RCC 7860 (cell line): ENCODE measurements at places on chromosomes 3 and 15.

DNA sequence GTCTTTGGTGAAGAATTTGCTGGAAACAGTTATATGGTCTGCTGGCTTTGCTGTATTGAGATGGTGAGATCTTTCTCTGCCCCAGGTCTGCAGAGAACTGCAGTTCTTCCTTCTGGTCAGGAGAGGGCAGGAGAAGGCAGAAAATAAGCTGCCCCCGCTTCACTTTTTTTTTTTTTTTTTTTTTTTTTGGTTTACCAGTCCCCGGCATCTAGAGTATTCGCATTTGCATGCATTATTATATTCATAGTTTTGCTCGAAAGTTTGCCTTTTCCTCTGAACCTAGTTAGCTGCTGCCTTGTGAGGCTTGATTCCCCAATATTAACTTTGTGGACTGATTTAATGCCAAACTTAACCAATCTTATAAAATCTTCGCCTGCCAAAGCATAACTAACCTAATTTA, 10.6 kb upstream of the PARL start:
- DNase-seq: peak; percentile 51

DNA sequence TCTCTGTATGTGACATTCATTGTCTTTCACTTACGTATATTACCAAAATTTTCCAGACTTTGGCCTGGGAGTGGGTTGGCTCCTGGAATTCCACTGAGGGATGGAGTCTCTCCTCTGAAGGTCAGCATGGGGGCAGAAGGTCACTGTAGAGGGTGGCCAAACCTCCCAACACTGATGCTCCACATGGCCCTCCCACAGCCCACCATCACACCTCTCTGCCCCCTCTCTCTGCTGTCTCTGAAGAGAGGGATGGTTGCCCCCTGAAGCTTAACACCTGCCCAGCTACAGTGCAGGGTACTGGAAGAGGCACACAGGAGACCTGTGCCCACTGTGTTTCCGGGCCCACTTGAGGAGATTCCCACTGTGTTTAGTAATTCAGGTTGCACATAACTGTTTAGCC, 52.2 kb downstream of the CMTM6 start:
- DNase-seq: no peak

DNA sequence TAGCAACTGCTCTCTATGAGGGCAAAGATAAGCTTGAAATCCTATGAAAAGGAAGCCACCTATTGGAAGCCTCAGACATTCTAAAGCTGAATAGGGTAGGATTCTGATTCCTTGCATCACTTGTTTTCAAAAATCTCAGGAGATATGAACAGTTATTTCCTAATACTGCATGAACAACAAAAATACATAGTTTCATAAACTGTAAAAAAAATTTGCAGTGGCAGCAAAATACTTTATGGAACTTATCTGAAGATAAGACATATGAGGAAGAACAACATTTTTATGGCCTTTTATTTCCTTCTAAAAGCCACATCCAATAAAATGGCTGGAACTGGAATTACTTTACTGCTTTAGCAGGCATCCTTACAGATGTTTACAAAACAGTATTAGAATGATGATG, 29.9 kb downstream of the AP3S2 start:
- DNase-seq: no peak

- DNase-seq: no peak
Measured at GRCh38 chr3:184785890-184786279, 26.1 kb upstream of the VPS8 start.

- no peak for DNase-seq
Measured at GRCh38 chr15:40917585-40917984, 11.6 kb upstream of the DLL4 start.

DNA sequence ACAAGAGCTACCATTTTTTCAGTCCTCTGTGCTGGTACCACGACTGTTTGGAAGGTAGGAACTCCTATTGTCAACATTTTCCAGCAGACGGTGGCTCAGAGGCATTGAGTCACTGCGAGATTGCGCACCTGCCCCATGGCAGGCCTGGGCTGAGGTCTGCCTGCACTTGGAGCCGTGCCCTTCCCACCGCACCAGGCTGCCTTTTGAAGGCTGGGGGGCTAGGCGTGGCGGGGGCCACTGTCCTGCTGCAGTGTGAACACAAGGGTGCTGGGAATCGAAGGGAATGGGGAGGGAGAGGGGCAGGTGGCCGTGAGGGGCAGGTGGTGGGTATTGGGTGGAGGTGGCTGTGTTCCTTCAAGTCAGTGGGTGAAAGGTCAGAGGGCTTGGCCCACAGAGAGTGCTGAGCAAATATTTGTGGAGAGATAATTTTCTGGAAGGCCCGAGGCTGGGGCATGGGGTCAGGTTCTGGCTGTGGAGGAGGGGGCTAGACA, 16.3 kb downstream of the SNX33 start:
- DNase-seq: no peak

DNA sequence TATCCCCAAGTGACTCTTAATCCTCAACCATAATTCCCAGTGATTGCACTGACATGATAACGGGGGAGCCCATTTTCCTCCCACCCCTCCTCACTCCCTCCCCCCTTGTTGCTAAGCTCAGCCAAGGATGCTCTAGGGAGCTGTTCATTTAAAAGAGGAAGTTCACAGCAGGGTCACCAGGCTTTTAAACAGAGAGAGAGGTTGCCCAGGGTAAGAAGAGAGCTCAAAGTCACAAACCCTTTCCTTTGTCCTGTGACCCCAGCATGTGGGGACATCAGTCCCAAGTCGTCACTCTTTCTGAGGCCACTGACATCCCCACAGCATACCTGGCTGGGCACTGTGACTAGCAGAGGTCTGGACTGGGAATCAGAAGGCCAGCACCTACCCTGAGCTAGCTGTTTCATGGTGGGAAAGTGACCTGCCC, 144.1 kb downstream of the RORA start:
- DNase-seq: no peak

- no peak for DNase-seq
Measured at GRCh38 chr15:69836526-69837230, 261.0 kb downstream of the TLE3 start.
